ENCODE measurements at places on chromosomes 5 and 9. TPM values are rescaled to one million over a fixed set of nuclear protein-coding genes. Genes with fewer than 3 reads are reported as not detected.

- no peak for DNase-seq
These were observed 44.2 kb downstream of the GDA start for GRCh38 chr9:72193478-72193881.

GRCh38 chr9:37938121-37938891 lies 34.4 kb upstream of the SLC25A51 start:
- no peak for DNase-seq

DNA sequence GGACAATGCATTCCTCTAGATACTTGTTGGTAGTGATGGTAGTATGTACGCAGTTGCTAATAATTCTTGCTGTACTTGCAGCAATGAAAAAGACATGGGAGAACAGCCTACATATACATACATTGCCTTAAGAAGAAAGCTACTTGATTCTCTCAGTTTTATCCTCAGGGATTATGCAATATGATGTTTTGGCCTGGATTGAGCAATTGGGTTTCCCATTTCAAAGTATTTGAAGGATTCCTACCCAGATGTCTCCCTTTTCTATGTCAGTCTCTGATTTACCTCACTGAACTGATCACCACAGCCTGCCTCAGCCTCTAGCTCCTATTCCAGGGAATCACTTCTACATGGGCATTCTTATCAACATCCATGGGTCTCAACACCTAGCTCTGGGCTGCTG lies 210.1 kb upstream of the CDH10 start:
- no peak for DNase-seq

GRCh38 chr5:95969651-95970358 lies 8.2 kb upstream of the ELL2 start:
- DNase-seq, result no peak

- no peak for DNase-seq
These were observed 275.1 kb downstream of the BRINP1 start for GRCh38 chr9:119094086-119094485.

- DNase-seq, result peak; percentile 37
These were observed at the start of gene GRIN1 for GRCh38 chr9:137138722-137139467. GRIN1 (plus strand) TSS chr9:137139154; CDS start chr9:137139487, 333 bp downstream.

- DNase-seq, result no peak
These were observed 19.6 kb downstream of the RMI1 start for GRCh38 chr9:84000186-84000585.

DNA sequence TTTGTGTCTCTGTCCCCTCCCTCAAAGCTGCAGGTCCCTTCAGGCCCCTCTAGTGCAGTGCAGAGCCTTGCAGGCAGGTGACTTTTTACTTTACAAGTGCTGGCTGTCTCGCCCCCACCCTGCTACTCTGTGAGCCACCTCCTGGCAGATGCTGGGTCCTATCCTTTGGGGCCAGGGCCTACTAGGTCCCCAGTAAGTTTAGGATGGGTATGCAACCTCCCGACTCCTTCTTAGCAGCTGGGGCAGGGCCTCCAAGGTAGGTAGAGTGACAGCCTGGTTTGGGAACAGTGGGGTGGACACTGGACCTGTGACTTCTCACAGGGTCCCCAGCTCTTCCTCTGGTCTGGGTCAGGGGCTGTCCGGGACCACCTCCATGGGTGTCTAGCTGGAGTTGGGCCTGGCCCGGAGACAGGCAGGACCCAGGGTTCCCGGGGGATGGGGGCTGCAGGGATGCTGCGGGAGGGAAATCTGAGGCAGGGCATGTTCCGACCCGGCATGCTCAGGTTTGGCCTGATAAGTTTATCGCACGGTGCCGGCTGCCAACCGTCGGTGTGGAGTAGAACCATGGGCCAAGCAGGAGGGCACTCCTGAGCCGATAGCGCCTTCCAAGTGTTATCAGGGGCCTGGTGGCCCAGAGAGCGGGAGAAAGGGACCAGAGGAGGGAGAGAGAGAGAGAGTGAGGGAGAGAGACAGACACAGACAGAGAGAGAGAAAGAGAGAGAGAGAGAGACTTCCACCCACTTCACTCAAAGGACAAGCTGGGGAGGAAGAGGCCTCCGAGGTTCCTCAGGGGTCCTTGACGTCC lies 20.5 kb downstream of the GFI1B start:
- DNase-seq, result no peak

DNA sequence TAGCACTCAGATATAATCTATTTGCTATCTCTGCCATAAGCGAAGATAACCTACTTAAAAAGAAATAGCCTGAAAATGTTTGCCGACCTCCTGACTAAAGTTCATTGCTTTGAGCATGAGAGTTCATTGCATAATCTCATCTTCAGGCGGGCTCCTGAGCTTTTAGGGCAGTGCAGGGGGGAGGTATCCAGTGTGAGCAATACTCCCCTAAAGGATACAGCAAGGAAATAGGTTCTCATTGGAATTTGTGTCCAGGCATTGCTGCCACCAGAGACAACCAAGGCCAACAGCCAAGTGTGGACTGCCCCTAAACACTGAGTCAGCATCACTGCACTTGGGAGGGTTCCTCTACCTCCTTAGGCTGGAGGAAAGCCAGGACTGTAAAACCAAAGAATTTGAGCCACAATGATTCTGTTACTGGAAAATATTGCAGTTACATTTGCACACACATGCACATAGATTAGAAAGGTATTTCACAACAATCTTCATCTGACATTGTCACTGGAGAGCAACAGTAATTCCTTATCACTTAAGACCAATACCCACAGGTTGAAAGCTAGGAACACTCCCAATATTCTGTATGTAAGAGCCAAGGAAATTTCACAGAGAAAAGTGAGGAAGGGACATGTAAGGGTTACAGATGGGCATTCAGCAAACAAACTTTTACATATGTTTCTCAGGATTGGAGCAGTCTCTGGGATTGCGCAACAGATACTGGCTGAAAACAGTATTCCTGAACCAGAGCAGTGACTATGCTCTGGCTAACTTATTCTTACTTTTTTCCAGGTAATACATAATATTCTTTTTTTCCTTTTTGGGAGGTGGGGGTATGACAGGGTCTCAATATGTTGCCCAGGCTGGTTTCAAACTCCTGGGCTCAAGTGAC lies 98.6 kb upstream of the TLE1 start:
- no peak for DNase-seq

DNA sequence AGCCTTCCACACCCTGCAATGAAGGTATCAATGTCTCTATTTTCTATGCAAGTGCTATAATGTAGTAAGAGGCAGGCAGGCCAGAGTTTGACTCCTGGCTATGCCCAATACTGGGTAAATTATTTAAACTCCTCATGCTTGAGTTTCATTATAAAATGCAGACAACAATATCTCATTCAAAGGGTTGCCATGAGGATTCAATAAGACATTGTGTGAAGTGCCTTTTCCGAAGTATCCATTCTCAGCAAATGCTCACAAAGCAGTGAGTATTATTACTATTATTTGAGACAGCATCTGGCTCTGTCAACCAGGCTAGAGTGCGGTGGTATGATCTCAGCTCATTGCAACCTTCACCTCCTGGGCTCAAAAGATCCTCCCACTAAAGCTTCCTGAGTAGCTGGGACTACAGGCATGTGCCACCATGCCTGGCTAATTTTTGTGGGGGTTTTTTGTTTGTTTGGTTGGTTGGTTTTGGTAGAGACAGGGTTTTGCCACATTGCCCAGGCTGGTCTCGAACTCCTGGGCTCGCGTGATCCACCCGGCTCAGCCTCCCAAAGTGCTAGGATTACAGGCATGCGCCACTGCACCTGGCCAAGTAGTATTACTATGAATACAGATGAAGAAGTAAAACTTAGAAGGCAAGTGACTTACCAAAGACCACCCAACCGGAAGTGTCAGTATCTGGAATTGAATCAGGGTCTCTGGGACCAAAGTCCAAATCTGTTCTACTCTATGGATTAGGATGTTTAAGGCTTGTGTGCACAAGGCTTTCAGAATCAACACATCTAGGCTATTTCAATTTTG lies 18.8 kb downstream of the ADAM19 start:
- no peak for DNase-seq

- no peak for DNase-seq
These were observed 12.4 kb downstream of the ITGA2 start for GRCh38 chr5:53001541-53001940.

GRCh38 chr5:80399526-80400239 lies 8.2 kb upstream of the ZFYVE16 start:
- peak; percentile 12 for DNase-seq

GRCh38 chr9:76459694-76460635 lies 983 bp downstream of the GCNT1 start:
- DNase-seq, result peak; percentile 13

GRCh38 chr9:121692606-121693387 lies 41.4 kb downstream of the DAB2IP start:
- DNase-seq, result no peak

DNA sequence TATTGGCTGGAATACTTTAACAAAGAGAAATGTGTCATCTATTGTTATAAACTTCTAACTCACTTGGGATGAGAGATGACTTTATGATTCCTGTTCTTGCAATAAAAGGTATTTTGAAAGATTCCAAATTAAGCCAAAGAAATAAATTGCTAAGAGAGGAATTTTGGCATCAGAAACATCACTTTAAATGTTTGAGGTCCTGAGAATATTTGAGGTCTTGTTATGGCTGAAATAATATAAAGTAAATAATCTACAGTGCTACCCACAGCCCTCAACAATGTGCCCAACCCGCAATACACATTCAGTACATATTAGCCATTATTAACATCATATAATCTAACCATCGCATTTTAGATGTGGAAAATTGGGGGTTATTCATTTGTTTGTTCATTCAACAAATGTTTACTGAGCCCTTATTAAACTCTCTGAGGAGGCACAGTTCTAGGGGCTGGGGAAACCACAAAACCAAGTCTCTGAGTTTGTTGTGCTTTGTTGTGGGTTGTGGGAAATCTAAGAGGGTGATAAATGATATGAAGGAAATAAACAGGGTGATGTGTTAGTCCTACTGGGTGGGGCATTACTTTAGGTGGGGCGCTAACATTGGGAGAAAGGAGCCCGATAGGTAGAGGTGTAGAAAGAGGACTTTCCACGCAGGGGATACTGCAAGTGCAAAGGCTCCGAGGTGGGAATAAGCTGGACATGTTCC lies 135.2 kb upstream of the CLINT1 start:
- DNase-seq, result peak; percentile 65

- DNase-seq, result no peak
These were observed 122.5 kb upstream of the PANK3 start for GRCh38 chr5:168701641-168702040.

GRCh38 chr9:96048956-96049831 lies 173.7 kb downstream of the ERCC6L2 start:
- no peak for DNase-seq

- no peak for DNase-seq
These were observed 13.6 kb downstream of the NNT start for GRCh38 chr5:43616535-43616934.

DNA sequence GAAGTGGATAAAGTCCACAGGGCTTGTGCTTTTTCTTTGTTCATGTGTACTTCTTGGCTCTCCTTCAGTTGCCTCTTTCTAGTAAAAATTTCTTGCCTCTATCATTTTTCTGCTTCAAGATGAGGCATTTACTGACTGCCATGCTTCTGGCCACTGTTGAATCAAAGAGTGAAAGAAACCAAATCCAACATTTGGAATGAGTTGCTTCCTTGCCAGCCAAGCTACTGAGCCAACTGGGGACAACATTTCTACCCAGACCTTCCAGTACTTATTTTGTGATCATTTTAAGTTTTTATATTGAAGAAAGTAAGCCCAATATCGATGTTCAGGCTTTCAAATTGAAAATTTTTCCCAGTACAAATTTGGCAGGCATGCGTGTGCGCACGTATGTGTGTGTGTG lies 73.2 kb downstream of the SNCAIP start:
- no peak for DNase-seq

DNA sequence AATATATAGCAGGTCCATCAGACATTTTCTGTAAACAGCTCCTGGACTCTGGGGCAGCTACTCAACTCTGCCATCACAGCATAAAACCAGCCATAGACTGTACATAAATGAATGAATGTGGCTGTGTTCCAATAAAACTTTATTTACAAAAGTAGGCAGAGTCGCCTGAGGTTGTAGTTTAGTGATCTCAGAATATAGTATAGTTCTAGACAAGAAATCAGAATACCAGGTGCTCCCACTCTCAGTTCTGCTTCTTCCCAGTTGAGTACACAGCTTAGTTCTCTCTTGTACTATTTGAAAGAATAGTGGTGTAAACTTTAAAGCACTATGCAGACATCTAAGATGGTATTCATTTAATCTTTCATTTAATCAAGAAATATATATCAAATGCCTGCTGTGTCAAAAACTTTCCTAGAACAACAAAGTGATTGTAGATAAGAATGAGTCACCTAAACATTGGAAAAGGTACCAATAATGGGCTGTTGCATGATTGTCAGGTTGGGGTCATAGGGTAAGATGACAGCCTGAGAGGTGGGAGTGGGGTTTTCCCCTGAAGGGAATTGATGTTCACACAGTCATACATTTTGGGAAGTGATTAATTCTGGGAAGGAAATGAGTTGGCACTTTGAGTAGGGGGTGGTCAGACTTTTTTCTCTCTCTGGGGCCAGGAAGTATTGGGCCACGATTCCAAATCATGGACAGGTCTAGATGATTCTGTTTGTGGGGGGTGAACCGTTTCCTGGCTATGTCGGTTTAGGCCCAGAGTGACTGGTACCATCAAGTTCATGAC lies 37.0 kb downstream of the TNFSF8 start:
- DNase-seq, result no peak

GRCh38 chr5:126066836-126067235 lies 356.4 kb upstream of the GRAMD2B start:
- no peak for DNase-seq

DNA sequence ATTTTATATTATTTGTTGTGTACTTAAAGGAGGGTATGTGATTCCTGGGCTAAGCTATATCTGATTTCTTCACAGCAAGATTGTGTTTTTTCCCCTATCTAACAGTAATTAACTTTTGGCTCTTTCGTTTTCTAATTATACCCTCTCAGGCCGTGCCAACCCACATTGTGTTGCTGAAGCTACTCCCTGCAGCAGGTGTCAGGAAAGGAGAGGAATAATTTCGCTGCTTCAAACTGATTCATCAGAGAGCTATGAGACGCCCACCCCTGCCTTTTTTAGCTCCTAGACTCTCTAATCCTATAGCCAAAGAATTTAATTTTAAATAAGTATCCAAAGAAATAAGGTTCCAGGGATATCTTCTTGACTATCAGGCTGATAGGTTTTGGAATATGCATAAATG lies 3.8 kb downstream of the CAVIN4 start:
- DNase-seq, result no peak

- no peak for DNase-seq
These were observed 523.5 kb upstream of the CLINT1 start for GRCh38 chr5:158382473-158382872.

- DNase-seq, result no peak
These were observed 27.6 kb downstream of the KCNMB1 start for GRCh38 chr5:170361616-170362015.

DNA sequence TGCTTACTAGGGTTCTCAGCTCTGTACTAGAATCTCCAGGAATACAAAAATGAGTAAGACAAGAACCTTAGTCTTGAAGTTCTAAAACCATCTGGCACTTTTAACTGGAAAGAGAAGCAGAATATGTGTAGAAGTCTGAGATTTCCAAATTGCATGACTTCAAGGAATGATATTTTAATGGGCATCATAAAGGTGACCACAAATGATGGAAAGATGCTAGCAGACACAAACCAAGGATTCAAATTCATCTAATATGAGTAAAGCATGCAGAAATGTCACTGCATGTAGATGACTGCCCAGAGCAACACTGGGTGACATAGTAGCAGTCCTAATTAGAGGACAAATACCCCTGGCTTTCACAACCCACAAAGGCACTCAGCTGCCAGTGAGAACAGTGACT lies 117.2 kb downstream of the RPS23 start:
- DNase-seq, result no peak

SLC36A3 gene
- total RNA-seq, result not detected

ZNF474 gene
- 0.47 TPM for total RNA-seq

RMRP gene
- 21,271 TPM for total RNA-seq

NLN gene
- total RNA-seq, result 7.2 TPM

ERCC6L2 gene
- 78.4 TPM for total RNA-seq

SMC5 gene
- total RNA-seq, result 48.3 TPM

STPG3 gene
- not detected for total RNA-seq

ISOC1 gene
- total RNA-seq, result 11.8 TPM

Measured in naive thymus-derived CD8-positive, alpha-beta T cell (primary cell).